Mammary epithelial cell (primary cell): ENCODE measurements at places on chromosomes 11 and 22. TPM values are rescaled to one million over a fixed set of nuclear protein-coding genes. Genes with fewer than 3 reads are reported as not detected.

GRCh38 chr11:123313262-123313661, 116.8 kb upstream of the GRAMD1B start:
- DNase-seq: no peak

- DNase-seq: no peak
Measured at GRCh38 chr11:32987851-32988250, 27.8 kb upstream of the DEPDC7 start.

GRCh38 chr11:46445920-46446771, 54.6 kb upstream of the CHRM4 start:
- DNase-seq: no peak

- no peak for DNase-seq
Measured at GRCh38 chr11:117076941-117077691, 21.1 kb downstream of the SIK3 start.

DNA sequence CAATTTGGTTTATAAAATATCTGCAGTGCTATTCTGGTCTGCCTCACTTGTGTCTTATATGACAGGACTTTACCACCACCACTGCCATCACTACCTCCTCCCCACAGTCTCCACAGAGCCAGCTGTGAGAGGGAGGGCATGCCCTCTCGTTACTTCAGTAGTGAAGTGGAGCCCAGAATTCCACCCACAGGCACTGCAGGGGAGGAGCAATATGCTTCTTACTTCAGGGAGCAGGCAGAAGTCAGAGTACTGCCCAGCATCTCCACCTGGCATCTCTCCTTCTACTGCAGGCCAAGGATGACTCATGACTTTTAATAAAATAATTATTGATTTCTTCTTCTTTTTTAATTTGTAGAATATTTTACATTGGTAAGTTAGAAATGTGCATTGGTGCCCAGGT, 255.5 kb downstream of the DYNC2H1 start:
- no peak for DNase-seq

- no peak for DNase-seq
Measured at GRCh38 chr11:119932828-119933562, 204.0 kb upstream of the NECTIN1 start.

GRCh38 chr11:15108592-15109130, 6.1 kb upstream of the INSC start:
- DNase-seq: no peak

GRCh38 chr11:121194731-121195596, 93.9 kb downstream of the TECTA start:
- peak; percentile 41 for DNase-seq

GRCh38 chr11:111741751-111742150, 24.4 kb downstream of the PPP2R1B start:
- no peak for DNase-seq

GRCh38 chr22:41204066-41204465, 1.0 kb upstream of the L3MBTL2 start:
- no peak for DNase-seq

- peak; percentile 95 for DNase-seq
Measured at GRCh38 chr22:37775785-37776638, 31.7 kb upstream of the GCAT start.

GRCh38 chr11:28417601-28418323, 309.6 kb downstream of the METTL15 start:
- no peak for DNase-seq

DNA sequence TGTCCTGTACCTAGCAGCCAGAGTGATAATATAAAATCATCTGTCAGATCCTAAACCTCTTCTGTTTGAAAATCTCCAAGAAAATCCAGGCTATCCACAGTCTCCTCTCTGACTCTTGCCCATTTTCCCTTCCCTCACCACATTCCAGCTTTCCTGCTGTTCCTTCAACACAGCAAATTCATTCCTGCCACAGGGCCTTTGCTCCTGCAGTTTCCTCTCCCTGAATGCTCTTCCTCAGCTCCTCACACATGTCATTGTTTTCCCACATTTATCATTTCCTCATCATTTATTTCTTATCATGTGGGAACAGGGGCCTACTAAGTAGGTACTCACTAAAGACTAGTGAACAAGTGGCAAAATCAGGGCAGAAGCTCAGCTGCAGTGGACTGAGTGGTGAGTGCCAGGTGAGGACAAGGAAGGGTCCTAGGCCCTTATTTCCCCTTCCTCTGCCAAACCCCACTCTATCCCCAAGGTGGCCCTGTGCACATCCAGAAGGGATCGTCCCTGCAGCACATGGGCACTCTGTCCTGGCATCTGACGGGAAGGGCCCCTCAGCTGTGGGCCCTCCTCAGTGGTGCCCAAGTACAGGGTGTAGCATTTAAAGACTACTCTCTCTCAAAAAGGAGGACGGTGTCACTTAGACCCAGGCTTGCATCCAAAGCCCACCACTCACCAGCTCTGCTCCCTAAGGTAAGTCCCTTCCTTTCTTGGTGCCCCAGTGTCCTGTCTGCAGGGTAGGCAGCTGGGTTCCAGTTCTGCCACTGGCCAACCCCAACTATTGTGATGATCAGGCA, 2.0 kb downstream of the LRRC32 start:
- DNase-seq: no peak

DNA sequence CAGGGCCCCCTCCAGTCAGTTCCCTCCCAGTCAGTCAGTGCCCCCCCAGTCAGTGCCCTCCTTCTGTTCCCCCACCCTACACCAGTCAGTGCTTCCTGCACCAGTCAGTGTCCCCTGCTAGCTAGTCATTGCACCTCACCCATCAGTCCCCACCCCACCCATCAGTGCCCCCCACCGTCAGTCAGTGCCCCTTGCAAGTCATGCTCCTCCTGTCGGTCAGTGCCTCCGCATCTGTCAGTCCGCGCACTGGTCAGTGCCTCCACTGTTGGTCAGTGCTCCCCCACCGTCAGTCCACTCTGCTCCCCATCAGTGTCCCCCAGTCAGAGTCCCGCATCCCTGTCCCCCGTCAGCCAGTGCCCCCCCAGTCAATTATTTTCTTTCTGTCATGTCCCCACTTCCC, 3.3 kb downstream of the PPP6R2 start:
- DNase-seq: no peak

GRCh38 chr11:290621-291231, 1.8 kb downstream of the PGGHG start:
- DNase-seq: no peak

DNA sequence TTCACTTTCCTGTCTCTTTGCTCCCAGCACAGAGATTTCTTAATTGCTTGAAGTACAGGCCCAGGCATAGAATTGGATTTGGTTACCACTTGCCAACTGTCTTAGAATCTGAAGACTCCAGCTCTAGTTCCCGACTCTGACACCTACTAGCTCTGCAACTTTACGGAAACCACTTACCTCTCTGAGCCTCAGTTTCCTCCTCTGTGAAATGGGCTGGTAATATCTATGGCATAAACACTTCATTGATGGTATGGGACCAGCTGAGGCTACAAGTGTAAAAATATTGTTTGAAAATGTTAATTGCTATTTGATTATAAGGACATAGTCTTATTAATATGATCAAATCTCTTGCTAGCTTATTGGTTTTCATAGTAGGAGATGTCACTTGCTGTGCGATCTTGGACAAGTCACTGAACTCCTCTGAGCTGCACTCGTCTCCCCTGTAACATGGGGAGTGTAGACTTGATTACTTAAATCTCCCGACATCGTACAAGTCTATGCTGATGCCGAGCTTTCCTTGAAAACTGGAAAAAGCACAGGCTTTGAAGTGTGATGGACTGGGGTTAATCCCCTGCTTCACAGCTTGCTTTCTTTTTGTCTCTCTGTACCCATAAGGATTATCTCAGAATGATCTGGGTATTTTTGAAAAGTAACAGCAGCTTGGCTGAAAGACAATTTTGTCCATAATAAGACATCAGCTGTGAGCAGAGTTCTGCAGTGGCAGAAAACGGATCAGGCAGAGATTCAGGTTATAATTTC, 11.8 kb upstream of the E2F8 start:
- no peak for DNase-seq

GRCh38 chr11:26761361-26761809, 39.5 kb upstream of the SLC5A12 start:
- peak; percentile 43 for DNase-seq

- DNase-seq: no peak
Measured at GRCh38 chr22:47842119-47842518, 1079.7 kb downstream of the TBC1D22A start.

- peak; percentile 87 for DNase-seq
Measured at GRCh38 chr11:61973476-61974162, 6.2 kb upstream of the FTH1 start.

GRCh38 chr11:134847083-134847715, 435.2 kb upstream of the B3GAT1 start:
- DNase-seq: no peak

DNA sequence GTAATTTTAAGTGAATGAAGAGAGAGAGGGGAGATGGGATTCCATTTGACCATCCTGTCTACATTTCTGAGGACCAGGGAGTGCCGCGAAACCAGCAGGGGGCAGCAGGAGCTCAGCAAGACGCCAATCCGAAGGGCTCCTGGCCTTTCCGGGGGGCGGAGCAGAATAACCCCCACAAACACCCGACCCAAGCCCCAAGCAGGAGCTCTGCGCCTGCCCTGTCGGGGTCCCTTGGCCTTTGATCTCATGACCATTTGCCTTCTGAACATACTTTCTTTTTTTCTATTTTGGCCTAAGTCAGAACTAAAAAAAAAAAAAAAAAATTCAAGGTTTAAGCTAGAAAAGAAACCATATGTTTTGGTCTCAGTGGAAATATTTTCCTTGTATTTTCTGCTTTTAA, 21.9 kb upstream of the SCN2B start:
- DNase-seq: peak; percentile 29

DNA sequence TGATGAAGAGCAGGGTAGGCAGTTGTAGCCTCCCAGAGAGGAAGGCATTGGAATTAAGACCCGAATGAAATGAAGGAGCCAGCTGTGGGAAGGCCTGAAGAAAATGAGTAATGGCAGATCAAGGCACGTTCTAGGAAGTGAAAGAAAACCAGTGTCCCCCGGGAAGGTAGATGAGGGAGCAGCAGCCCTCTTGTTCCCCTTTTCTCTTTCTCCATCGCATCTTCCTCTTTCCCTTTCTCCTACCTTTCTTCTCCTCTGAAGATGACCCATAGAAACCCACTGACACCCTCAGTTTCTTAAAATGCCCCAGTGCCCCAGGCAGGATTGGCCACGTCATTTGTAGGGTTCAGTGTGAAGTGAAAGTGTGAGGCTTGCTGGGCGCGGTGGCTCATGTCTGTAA, 172.6 kb upstream of the SEZ6L start:
- DNase-seq: no peak

GRCh38 chr11:44275961-44276550, 33.9 kb downstream of the ALX4 start:
- no peak for DNase-seq

DNA sequence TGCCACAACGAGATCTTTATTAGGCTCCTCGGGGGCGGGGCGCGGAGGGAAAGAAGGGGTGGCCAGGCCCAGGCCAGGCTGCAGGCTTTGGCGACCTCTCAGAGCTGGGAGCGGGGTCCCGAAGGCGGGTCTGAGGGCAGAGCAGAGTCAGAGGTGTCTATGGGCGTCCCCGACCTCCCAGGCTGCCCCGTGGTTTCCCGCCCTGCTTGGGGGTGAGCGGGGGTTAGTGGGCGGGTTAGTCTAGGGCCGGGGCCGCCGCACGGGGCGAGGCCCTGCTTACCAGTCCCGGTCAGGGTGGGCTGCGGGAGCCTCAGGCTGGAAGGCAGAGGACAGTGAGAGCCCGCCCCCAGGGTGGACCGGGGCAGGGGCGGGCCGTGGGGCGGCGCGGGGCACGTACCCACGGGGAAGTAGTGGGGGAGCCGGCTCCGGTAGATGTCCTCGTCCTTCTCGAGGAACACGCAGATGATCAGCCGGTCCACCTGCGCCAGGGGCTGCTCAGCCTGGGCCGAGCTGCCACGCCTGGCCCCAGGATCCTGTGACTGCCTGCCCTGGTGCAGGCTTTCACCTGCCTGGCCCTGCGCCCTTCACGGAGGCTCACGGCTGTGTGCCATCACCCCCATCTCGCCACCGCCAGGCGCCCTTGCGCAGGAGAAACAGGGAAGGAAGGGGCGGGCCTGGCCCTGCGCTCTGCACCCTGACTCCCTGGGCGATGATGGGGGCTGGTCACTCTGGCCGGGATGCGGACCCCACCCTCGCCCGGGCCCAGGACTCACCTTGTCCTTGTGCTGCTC, 12.5 kb downstream of the OTUB1 start:
- DNase-seq: peak; percentile 54

GRCh38 chr11:117044287-117045035, 53.8 kb downstream of the SIK3 start:
- peak; percentile 59 for DNase-seq

GRCh38 chr11:118117790-118118601, 31.2 kb upstream of the SMIM35 start:
- no peak for DNase-seq

DNA sequence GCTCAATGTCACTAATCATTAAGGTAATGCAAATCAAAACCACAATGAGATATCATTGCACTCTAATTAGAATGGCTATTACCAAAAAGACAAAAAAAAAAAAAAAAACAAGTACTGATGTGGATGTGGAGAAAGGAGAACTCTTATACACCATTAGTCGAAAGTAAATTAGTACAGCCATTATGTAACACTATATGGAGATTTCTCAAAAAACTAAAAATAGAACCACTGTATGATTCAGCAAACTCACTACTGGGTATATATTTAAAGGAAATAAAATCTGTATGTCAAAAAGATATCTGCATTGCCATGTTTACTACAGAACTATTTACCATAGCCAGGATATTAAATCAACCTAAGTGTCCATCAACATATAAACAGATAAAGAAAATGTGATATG, 265.4 kb upstream of the ARHGAP20 start:
- DNase-seq: no peak

- no peak for DNase-seq
Measured at GRCh38 chr11:74487875-74488274, 5.6 kb downstream of the LIPT2 start.

SLC22A6 gene
- not detected for total RNA-seq

MN1 gene
- total RNA-seq: 1.5 TPM

BATF2 gene
- total RNA-seq: 1.8 and 2.4 TPM in 2 replicates

FBXO7 gene
- total RNA-seq: 68.1 and 69.0 TPM in 2 replicates

HYLS1 gene
- total RNA-seq: 4.3 and 8.8 TPM in 2 replicates

TSKU gene
- 41.3 TPM for total RNA-seq

IL18 gene
- 1.3 TPM for total RNA-seq

TPBGL gene
- not detected for total RNA-seq

ZNF280A gene
- not detected in 2 replicates for total RNA-seq

NFAM1 gene
- total RNA-seq: 0.17 TPM

RBMXL2 gene
- total RNA-seq: 0.21 TPM in 1 of 2 replicates, not detected in the other

OR51F1 gene
- total RNA-seq: not detected in 2 replicates

OR4X1 gene
- total RNA-seq: not detected in 2 replicates

DEFB108B gene
- not detected in 2 replicates for total RNA-seq

TP53AIP1 gene
- 12.0 TPM for total RNA-seq

CEP164 gene
- total RNA-seq: 53.9 and 59.2 TPM in 2 replicates

P2RY6 gene
- under 0.01 TPM for total RNA-seq
